ENCODE measurements at places on chromosomes 2 and 18. TPM values are rescaled to one million over a fixed set of nuclear protein-coding genes. Genes with fewer than 3 reads are reported as not detected.

GRCh38 chr2:159807183-159808031 lies 9.4 kb upstream of the CD302 start:
- no peak for DNase-seq

- DNase-seq, result no peak
Measured at GRCh38 chr2:216201692-216202306, 92.7 kb downstream of the XRCC5 start.

- DNase-seq, result no peak
Measured at GRCh38 chr2:238438856-238439849, 12.4 kb downstream of the ASB1 start.

GRCh38 chr2:215624423-215624829 lies 188.6 kb upstream of the FN1 start:
- DNase-seq, result no peak

DNA sequence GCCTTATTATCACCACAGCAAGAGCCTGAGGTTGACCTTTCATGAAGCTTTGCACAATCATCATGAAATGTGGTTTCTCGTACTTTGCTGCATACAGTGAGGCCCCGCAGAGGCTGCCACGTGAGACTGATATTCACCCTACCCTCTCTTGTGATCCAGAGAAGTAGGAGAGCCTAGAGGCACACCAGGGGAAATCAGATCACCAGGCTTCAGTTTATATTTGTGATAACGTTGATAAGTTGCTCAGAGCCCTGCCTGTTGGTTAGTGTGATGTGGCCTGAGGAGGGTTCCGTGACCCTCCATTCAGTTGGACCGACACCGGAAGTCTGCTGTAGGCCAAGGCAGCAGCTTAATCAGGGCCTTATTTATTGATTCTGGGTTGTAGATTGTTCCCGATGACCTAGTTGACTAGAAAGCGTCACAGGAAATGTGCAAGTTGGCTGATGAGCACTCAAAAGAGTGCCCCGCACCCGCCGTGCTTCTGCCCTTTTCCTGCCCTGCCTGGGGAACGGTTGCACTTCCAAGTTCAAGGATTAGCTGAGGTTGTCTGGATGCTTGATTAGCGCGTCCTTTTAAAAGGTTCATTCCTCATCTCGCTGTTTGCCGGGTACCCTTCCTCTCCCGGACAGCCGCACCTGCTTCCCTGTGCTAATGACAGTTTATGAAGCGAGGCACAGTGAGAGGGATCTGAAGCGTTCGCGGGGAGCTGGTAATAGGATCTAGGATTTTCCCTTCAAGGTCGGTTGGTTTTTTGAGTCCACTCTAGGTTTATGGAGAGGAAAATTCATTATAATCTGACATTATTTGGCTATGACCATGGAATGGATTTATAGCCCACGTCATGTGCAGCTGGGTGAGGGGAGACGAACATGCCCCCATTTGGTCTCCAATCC lies 146.4 kb downstream of the SH3RF3 start:
- no peak for DNase-seq

GRCh38 chr2:78984386-78984785 lies 41.1 kb upstream of the REG3G start:
- no peak for DNase-seq

GRCh38 chr2:217478831-217479455 lies 523.9 kb downstream of the TNS1 start:
- no peak for DNase-seq

DNA sequence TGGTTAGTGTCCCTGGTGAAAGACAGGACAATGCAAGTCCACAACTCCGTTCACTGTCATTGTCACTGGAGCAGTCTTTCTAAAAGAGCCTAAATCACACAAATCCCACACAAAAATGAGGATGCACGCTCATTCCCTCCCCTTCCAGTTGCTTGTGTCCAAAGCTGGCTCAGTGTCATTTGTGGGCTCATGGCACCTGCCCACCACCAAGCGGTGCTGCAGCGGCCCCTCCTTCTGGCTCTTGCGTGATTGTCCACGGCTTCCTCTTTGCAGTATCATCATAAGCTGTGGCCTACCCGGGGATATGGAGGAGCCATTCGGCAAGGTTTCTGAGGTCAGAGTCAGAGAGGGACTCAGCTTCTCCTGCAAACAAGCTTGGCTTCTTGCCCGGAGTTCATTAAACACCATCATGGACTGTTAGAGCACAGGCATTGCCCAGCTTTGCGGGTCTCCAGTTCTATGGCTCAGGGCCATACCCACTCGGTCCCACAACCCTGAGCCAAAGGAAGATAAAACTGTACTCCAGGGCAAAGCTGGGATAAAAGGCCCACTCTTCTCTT lies 179.4 kb upstream of the AGAP1 start:
- DNase-seq, result no peak

- DNase-seq, result no peak
Measured at GRCh38 chr2:230254152-230254881, 28.8 kb downstream of the SP140 start.

GRCh38 chr2:234905547-234906265 lies 46.1 kb upstream of the SH3BP4 start:
- no peak for DNase-seq

DNA sequence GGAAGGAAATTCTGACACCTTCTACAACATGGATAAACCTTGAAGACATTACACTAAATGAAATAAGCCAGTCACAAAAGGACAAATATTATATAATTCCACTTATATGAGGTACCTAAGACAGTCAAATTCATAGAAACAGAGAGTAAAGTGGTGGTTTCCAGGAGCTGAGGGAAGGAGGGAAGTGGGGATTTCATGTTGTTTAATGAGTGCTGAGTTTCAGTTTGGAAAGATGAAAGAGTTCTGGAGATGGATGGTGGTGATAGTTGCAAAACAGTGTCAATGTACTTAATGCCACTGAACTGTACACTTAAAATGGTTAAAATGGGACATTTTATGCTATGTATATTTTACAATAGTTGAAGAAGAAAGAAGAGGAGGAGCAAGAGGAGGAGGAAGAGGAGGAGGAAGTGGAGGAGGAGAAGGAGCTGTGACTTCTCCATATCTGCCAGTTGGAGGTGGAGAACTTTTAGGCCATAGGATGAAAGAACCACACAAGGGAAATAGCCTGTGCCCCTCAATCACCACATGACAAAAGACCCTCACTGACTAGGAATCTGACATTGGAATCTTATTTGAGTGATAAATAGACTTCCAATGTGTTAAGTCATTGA lies 55.3 kb upstream of the LGALSL start:
- DNase-seq, result no peak

DNA sequence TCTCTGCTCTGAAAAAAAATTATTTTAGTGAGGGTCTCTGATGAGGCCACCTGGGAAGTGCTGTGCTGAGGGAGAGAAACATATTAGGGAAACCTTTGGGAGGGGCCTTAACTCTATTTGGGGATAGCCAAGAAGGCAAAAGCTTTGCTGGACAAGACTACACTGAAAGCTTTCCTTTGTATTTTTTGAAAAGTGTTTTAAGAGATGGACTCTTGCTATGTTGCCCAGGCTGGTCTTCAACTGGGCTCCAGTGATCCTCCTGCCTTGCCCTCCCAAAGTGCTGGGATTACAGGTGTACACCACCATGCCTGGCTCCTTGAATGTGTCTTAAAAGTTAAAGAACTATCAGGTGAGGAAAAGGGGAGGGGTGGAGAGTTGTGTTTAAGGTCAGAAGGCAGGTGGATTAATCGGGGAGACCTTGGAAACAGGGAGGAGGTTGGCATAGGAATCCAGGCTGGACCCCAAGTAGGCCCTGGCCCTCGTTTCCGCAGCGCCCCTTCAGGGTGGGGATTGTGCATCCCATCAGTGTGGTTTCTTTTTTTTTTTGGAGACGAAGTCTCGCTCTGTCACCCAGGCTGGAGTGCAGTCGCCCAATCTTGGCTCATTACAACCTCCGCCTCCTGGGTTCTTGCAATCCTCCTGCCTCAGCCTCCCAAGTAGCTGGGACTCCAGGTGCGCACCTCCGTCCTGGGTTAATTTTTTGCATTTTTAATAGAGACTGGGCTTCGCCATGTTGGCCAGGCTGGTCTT lies 92.1 kb downstream of the MYCN start:
- DNase-seq, result no peak

DNA sequence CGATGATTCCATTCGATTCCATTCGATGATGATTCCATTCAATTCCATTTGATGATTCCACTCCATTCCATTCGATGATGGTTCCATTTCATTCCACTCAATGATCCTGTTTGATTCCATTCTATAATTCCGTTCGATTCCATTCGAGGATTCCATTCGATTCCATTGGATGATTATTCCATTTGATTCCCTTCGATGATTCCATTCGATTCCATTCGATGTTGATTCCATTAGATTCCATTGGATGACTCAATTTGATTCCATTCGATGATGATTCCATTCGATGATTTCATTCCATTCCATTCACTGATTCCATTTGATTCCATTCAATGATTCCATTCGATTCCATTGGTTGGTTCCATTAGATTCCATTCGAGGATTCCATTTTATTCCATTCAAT lies 1084.4 kb downstream of the RPIA start:
- no peak for DNase-seq

- DNase-seq, result no peak
Measured at GRCh38 chr2:183552716-183553115, 428.5 kb downstream of the NUP35 start.

- DNase-seq, result no peak
Measured at GRCh38 chr18:46474487-46475389, 182.3 kb downstream of the LOXHD1 start.

- DNase-seq, result no peak
Measured at GRCh38 chr2:88574445-88574844, 52.8 kb downstream of the EIF2AK3 start.

DNA sequence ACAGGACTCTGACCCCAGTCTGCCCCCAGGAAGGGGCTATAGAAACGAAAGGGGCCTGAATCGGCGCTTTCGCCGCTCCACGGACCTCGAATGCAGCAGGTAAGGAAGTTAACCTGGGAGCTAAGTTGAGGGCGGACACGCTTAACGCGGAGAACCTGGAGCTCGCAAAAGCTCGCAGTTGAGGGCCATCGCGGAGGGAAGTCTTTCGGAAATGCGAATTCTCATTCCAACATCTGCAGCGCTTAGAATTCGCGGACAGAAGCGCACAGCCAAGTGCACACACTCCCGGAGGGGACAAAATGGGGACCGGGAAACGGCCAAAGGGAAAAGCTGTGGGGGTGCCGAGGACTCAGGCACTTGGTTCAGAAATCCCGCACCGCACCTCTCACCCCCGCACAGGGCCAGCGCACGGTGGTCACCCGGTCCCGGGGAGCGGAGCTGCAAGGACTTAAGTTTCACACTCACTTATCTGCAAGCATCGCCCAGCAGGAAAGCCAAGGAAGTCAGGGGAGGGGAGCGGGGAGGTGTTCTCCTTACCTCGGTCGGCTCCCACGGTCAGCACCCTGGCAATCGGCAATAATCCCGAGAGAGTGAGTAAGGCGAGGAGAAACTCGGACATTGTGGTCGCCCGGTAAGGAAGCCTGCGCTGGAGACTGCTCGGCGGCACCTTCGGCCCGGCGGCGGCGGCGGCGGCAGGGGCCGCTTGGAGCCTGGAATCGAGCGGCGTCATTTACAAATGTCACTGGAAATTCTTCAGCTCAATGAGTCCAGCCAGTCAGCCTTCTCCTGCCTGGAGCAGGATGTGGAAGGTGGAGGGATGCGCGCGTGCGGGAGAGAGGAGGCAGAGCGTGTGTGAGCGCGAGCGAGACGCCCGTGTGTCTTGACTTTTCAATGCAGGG lies 456 bp downstream of the LRP1B start:
- DNase-seq, result peak; percentile 39

GRCh38 chr2:55111570-55112228 lies 61.4 kb upstream of the RTN4 start:
- DNase-seq, result no peak

GRCh38 chr2:136863874-136864273 lies 98.5 kb downstream of the THSD7B start:
- no peak for DNase-seq

- no peak for DNase-seq
Measured at GRCh38 chr2:40032650-40033319, 253.7 kb upstream of the THUMPD2 start.

DNA sequence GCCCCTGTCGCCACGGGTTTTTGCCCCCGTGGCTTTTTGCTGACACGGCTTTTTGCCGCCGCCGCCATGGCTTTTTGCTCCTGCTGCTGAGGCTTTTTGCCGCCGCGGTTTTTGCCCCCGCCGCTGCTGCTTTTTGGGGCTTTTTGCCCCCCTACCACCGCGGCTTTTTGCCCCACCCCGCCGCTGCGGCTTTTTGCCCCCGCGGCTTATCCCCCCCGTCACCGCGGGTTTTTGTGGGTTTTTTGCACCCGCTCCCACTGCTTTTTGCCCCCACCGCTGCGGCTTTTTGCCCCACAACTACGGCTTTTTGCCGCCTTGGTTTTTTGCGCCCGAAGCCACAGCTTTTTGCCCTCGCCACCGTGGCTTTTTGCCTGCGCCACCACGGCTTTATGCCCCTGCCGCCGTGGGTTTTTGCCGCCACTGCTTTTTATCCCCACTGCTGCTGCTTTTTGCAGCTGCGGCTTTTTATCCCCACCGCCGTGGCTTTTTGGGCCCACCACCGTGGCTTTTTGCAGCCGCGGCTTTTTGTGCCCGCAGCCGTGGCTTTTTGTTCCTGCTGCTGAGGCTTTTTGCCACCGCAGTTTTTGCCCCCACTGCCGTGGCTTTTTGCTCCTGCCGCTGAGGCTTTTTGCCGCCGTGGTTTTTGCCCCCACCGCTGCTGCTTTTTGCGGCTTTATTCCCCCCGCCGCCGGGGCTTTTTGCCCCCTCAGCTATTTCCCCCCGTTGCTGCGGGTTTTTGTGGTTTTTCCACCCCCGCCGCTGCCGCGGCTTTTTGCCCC lies 2798.0 kb upstream of the TEKT4 start:
- DNase-seq, result peak; percentile 20

- DNase-seq, result no peak
Measured at GRCh38 chr2:175755169-175755568, 246.9 kb downstream of the LNPK start.

DNA sequence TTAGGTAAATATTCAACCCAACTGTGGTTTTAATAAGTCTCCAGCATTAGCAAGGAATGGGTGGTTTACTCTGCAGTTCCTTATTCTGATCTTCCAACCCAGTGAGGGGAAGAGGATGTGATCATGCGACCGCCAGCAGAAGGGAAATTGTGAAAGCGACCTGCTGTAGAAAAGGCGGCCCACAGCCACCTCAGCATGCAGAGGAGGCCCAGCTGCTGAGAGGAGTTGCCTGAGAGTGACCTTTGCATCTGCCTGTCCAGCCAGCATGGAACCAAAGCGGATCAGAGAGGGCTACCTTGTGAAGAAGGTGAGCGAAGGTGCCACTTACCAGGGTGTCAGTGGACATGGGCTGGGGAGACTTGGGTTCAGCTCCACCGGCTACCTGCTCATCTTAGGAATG lies at the start of gene PLEK:
Gene PLEK, plus strand, starts transcription at position 196 of the 400 bp plus-strand sequence. Its CDS starts 70 bp downstream, at position 266.
- peak; percentile 44 for DNase-seq

DNA sequence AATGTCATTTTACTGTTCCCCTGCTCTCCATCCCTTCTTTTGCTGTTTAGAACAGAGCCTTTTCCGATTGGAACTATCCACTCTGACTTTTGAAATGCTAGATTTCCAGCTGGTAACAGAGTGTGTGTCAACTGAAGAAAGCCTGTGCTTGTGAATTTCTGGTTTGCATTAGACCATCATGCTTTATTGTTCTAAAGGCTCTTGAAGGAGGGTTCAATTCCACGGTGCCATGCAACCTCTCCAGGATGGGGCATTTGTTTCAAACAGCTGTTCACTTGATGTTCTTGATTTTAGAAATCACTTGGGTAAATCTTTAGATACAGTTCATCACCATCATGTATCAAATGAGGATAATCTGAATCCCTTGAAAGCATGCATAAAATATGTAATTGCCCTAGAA lies 156.7 kb downstream of the QPCT start:
- no peak for DNase-seq

The PIK3C3 gene
- 13.6 TPM for polyA plus RNA-seq

The ANKRD29 gene
- polyA plus RNA-seq, result 0.14 TPM

The SRD5A2 gene
- polyA plus RNA-seq, result 2.3 TPM

The CCL20 gene
- 1.6 TPM for polyA plus RNA-seq

The TRABD2A gene
- 0.27 TPM for polyA plus RNA-seq

The NAPG gene
- 12.6 TPM for polyA plus RNA-seq

The FIGN gene
- polyA plus RNA-seq, result 1.1 TPM
